ENCODE measurements at places on chromosomes 12 and 14.

GRCh38 chr14:67487937-67488893 lies at the start of gene TMEM229B:
Gene TMEM229B, minus strand, starts transcription at chr14:67488721. Its CDS starts 14,798 bp downstream, at chr14:67473923.
- DNase-seq = peak; percentile 65

DNA sequence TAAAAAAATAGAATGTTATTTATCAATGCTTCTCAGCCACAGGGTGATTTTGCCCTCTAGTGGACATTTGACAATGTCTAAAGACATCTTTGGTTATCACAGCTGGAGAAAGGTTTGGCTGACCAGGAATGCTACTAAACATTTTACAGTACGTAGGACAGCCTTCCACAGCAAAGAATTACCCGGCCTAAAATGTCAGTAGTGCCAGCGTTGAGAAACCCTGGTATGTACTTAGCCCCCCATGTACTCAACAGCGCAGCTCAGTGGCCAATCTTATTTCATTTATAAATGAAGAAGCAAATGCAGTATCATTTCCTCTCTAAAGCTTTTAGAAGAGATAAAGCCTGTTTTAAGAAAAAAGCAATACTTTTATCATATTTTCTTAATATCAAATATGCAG lies 5.8 kb downstream of the MARK3 start:
- no peak for DNase-seq

GRCh38 chr12:6606331-6607131 lies 648 bp downstream of the CHD4 start:
- no peak for DNase-seq

- DNase-seq = no peak
Observed at GRCh38 chr14:77682158-77682553, 25.7 kb downstream of the ALKBH1 start.

- DNase-seq = no peak
Observed at GRCh38 chr12:234891-235415, 21.0 kb upstream of the SLC6A12 start.

GRCh38 chr14:72679141-72679535 lies 214.8 kb downstream of the DPF3 start:
- DNase-seq = no peak

Measured in activated T-cell treated with anti-CD3 and anti-CD28 coated beads for 48 hours (primary cell).